Left lung (tissue), 14 donors: ENCODE measurements at places on chromosomes 1 and 21. TPM values are rescaled to one million over a fixed set of nuclear protein-coding genes. Genes with fewer than 3 reads are reported as not detected.

The PDZK1IP1 gene
- 1.4 TPM for polyA plus RNA-seq

The TRNP1 gene
- 2.5 TPM for polyA plus RNA-seq

The FLG2 gene
- 0.23 TPM for polyA plus RNA-seq

The HAX1 gene
- 79.6 TPM for polyA plus RNA-seq

The FCRL6 gene
- 0.54 TPM for polyA plus RNA-seq
